ENCODE measurements at places on chromosomes 3 and 15. TPM values are rescaled to one million over a fixed set of nuclear protein-coding genes. Genes with fewer than 3 reads are reported as not detected.

Gene IMPG2
- total RNA-seq, result 0.09 TPM

Gene GRAMD2A
- total RNA-seq, result not detected

Gene C3orf49
- not detected for total RNA-seq

Gene PLSCR4
- not detected for total RNA-seq

Gene RBPMS2
- total RNA-seq, result not detected

- DNase-seq, result no peak
Measured at GRCh38 chr3:119294696-119295671, 801 bp downstream of the ARHGAP31 start.

DNA sequence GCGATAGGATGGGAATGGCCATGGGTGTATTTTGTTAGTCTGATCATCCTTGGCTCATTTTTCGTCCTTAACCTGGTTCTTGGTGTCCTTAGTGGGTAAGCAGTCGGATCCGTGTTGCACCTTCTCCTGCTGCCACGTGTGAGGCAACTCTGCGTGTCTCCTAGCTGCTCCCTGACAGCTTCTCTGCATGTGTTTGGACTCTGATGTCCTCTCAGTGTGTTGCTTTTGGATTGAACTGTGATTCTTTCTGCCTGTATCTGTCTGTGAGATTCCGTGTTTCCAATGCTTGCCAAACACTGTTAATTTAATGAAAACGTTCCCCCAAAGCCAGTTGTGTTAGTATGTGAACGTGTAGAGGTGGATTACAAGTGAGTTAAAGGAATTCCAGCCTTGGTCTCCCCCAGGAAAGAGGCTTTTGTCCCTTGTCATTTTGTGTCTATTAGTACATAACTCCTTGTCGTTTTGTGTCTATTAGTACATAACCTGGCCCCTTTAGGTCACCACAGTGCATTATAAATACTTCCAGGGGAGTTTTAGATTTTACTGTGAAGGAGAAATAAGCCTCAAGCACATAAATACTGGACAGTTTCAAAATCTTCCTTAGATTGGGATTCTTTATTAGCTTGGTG lies 172.4 kb downstream of the CHDH start:
- no peak for DNase-seq

DNA sequence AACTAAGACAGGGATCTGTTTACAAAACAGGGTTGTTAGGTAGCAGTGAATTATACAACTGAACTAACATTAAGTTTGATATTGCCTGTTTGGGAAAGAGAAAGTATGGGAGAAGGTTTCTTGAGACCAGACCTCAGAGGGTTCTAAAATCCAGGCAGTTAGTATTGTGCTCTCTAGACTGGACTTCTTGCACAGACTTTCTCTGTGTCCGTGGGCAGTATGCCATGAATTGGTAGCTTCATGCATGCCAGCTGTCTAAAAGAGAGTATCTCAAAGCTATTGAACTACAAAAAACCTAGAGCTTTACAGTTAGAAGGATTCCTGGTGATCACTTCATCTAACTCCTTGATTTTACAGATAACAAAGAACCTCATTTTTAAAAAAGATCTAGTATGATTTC lies 12.5 kb downstream of the SAMD7 start:
- no peak for DNase-seq

GRCh38 chr15:63420333-63420747 lies 38.7 kb upstream of the CA12 start:
- no peak for DNase-seq

DNA sequence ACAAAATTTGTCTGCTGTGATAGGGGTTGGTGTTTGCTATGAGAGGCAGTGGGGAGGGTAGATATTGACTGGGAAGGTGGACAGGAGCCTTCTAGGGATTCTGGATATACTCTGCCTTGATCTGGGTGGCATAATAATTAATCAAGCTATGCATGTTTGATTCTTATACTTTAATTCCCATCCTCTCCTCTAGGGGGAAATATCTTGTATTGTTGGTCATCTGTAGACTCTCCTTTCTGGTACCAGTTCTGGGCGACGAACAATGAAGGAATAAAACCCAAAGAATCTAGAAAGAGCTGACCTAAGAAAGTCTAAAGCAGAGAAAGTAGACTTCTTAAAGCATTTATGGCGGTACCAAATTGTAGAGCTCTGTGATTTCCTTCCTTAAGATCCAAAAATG lies 198.2 kb upstream of the STRIT1 start:
- DNase-seq, result no peak

- no peak for DNase-seq
Measured at GRCh38 chr15:66611257-66612053, 45.7 kb upstream of the LCTL start.

DNA sequence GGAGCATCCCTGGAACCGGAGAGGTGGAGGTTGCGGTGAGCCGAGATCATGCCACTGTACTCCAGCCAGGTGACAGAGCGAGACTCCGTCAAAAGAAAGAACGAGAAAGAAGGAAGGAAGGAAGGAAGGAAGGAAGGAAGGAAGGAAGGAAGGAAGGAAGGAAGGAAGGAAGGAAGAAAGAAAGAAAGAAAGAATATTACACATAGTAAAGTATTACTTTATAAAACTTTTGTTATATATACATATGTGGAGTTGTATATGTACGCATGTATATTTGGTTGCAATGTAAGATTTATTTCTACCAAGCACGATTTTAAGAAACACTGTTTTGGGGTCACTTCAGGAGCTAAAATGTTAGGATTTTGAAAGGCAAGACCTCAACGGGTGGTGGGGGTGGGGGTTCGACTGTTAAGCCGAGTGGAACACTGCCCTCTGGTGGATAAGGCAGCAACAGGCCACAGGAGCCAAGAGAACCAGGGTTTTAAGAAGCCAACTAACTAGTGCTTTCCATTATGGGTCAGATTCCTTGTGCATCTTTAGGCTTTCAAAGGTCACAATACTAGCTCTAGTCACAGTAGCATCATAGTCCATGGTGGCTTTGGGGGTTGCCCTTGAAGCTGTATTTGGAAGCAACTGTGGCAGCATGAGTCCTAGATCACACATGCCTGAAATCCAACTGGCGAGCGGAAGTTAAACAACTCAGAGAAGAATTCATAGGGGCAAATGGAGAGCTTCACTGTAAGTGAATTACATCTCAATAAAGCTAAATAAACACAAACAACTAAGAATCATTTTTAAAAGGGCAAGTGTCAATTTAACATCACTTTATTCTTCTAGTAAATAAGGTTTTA lies 22.5 kb downstream of the GLB1 start:
- peak; percentile 71 for DNase-seq

- DNase-seq, result no peak
Measured at GRCh38 chr15:94387849-94388441, 156.6 kb downstream of the MCTP2 start.

- no peak for DNase-seq
Measured at GRCh38 chr15:44163370-44163769, 31.7 kb downstream of the FRMD5 start.

GRCh38 chr3:178146406-178146831 lies 389.8 kb upstream of the KCNMB2 start:
- DNase-seq, result no peak

DNA sequence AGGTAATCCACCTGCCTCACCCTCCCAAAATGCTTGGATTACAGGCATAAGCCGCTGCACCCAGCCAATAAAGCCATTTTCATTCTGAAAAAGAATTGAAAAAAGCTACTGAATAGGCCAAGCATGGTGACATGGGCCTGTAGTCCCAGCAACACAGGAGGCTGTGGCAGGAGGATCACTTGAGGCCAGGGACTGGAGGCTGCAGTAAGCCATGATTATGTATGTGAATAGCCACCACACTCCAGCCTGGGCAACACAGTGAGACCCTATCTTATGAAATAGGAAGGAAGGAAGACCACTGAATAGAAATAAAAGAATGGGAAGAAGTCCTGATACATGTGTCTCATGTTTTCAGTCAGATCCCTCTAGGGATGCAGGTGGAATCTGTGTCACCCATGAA lies 36.0 kb upstream of the SEMA4B start:
- no peak for DNase-seq

- DNase-seq, result no peak
Measured at GRCh38 chr15:49040151-49040550, 6.1 kb downstream of the SECISBP2L start.

DNA sequence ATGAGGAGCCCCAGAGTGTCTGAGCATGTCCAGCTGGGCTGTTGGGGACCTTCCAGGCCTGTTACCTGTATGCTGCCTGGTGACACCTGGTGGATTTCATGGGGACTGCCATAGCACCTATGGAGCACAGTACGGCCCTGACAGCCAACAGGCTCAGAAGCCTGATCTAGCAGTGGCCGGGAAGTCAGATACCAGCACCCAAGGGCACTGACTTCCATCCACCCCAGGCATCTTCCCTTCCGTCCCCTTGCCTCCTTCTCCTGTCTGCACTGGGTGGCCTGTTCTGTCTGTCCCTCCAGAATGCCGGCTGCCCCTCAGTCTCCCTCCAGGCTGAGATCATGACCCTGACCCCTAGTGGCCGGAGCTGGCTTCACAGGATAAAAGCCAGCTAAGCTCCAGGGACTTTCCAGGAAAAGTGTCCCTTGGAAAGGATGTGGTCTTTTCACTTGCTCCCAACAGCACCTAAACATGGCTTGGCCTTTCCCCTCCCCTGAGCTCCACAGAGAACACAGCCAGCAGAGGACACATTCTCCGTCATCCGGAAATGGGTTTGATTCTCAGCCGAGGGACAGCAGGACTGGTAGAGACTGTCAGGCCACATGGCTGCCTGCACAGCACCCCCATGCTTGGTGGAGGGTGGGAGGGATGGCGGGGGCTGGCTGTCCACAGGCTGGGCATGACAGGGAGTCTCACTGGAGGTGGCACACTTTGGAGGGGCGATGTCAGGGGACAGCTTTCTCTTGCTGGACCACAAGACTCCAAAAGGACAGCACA lies 9.5 kb downstream of the RPS17 start:
- peak; percentile 79 for DNase-seq

DNA sequence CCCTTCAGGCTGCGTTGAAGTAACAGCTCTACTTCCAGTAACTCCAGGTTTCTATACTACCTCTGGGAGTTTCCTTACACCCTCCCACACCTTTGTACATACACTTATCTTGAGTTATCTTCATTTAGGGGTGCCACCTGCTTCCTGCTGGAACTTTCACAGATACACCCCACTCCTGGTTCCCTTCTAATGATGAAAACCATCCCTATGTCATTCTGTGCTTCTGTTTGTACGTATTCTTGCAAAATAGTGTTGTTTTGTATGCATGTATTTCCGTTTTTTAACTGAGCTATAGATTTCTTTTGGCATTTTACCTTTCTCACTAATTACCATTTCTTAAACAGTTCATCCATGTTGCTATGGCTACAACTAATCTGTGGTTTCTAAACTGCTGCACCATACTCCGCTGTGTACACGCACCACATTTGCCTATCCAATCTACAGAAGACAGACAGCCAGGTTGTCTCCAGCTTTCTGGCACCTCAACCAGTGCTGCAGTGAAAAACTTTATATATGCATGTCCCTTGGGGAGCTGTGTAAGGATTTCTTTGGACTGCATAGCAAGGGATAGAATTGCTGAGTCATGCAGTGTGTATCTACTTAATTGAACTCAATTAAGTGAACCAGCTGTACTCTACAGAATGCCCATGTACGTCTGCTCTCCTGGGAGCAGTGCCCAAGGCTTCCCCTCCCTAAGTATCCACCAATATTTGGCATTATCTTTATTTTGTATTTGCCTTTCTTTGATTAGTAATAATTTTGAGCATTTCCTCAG lies 61.4 kb upstream of the ST8SIA2 start:
- no peak for DNase-seq

DNA sequence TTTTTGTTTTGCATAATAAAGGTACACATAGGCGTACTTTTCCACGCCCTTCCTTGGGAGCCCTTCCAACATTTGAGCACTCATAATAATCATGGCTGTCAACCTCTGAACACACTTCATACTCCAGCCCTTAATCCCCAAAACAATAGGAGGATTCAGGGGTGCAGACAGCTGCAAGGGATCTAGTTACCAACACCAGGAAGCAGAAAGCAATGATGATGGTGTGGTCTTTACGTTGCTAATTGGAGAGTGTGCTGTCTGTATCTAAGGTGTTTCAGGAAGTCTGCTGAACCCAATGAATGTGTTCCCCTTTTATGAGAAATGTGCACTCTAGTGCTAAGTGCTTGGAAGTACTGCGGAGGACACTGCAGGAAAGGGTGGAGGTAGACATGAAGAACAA lies 60.3 kb upstream of the PDZRN3 start:
- no peak for DNase-seq

DNA sequence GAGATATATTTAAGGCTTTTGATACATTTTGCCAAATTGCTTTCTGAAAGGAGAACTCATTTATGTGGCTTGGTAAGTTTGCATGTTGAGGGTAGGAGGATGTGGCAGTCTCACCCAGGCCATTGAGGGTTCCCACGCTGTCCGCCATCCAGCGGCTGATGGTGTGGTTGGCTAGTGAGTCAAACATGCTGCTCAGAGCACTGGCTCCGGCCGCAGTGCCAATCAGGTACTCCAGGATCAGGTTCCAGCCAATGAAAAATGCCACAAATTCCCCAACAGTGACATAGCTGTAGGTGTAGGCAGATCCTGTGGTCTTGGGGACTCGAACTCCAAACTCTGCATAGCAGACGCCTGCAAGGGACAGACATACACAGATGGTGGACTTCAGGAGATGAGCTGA lies 82.3 kb downstream of the CLDN11 start:
- DNase-seq, result no peak

- no peak for DNase-seq
Measured at GRCh38 chr3:197191897-197192296, 106.5 kb downstream of the DLG1 start.

- no peak for DNase-seq
Measured at GRCh38 chr15:74775132-74775562, 6.7 kb upstream of the CSK start.

DNA sequence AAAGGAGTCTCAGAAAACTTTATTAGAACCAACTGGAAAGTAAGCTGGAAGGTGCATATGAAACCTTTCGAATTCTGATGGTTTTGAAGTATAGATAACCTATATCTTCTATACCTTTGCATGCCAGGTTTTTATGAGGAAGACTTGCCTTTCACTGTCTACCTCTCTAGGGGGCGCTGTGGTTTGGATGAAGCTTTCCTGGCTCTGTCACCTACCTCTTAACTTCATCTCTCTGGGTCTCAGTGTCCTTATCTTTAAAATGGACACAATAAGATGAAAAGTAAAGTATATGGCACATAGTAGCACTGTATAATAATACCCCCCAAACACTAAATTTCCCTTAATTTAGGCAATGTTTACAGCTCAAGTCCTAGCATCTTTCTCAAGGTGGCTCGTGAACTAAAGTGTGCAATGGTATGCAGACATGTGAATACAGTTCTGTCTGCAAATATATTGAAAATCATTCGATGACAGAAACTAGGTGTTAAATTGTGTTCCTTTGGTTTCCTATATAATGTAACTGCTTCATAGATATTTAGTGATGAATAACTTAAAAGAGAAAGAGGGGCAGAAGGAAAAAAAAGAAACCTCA lies 314.3 kb downstream of the CHST2 start:
- DNase-seq, result peak; percentile 51

DNA sequence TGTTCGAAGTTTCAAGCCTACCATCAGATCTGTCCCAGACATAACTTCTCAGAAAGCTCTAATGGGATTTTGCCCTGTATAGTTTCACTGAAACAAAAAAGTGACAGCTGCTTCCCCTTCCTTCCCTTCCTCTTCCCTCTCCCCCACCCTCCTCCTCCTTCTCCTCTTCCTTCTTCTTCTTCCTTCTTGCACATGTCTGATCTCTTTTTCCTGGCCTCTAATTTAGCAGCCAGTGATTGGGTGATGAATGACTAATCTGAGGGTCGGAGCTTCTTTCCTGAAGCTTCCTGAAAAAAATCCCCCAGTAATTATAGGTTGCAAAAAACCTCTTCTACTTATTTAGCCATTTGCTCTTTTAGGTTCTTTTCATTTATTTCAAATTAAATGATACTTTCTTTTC lies 168.7 kb downstream of the POTEB3 start:
- DNase-seq, result no peak
